ENCODE measurements at places on chromosomes 7 and 10.

DNA sequence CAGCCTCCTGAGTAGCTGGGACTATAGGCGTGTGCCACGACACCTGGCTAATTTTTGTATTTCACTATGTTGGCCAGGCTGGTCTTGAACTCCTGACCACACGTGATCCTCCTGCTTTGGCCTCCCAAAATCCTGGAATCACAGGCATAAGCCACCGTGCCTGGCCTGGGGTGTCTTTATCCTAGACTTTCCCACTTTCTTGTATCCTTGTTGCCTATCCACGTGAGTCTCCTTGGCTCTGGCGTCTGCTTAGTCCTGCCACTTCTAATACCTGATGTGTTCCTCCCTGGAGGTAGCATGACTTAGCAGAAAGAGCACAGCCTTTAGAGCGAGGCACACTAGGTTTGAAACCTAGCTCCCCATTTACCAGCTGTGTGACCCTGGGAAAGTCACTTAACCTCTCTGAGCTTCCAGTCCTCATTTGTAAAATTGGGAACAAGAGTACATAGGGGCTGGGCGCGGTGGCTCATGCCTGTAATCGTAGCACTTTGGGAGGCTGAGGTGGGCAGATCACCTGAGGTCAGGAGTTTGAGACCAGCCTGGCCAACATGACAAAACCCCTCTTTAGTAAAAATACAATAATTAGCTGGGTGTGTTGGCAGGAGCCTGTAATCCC, 344.6 kb downstream of the TYW1 start:
- no peak for DNase-seq

- no peak for DNase-seq
These were observed 32.5 kb downstream of the COL1A2 start for GRCh38 chr7:94426980-94427875.

- no peak for DNase-seq
These were observed 46.2 kb downstream of the JAKMIP3 start for GRCh38 chr10:132111871-132112341.

GRCh38 chr10:19920075-19920726, 104.0 kb downstream of the PLXDC2 start:
- no peak for DNase-seq

DNA sequence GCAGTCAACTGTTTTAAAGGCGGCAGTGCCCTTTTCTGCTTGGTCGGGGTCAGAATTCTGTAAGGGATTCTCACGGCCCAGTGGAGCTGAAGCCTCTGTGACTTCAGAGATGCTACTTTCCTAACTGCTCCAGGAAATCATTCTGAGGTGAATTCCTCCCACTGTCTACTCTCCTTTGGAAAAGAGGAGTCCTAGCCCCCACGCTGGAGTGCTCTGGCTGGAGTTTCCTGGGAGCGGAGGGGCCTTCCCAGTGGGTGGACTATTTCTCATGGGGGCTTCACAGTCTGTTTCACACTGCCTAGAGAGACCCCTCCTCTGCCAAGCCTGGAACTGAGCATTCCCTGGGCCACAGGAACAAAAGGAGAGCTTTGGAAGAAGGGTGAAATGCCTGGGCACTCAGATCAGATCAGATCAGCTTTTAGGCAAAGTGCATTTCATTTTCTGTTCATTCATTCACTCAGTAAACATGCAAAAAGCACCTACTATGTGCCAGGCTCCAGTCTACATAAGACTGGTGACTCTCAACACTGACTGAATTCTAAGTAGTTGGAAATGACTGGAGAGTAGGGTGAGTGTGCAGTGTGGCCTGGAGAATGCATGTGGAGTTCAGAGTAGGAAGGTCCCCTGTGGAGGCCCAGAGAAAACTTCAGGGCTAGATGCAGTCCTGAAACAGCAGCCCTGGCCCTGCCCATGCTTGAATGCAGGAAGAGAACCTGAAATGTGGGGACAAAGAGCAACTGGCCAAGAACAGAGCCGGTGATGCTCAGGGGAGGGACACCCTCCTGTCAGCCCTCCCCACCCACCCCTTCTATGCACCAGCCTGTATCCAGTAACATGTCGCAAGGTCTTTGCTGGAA, 12.2 kb downstream of the ZNF488 start:
- no peak for DNase-seq

DNA sequence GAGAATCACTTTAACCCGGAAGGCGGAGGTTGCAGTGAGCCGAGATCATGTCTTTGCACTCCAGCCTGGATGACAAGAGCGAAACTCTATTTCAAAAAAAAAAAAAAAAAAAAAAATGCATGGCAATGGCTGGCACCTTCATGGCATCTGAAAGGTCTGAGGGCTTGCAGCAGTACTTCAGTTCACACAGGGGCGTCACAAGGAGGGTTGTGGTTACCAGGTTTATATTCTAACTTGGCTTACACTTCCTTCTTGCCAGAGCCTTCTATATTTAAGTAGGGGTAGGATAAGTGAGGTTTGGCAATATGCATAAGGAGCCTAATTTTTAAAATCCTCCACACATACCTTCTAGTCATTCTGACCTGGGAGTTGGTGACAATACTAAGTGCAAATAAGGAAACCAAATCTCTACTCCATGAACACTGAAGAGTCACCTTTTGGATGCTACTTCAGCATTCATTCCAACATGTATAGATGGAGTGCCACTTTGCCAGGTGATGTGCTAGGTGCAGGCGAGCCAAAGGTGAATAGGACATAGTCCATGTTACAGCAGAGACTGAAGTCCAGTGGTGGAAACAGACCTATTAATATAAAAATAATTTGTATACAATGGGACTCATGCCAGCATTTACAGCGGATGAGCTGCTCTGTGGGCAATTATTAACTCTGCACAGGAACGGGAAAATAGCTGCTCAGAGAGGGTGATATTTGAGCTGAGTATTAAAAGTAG, 57.8 kb upstream of the PDCD4 start:
- no peak for DNase-seq

DNA sequence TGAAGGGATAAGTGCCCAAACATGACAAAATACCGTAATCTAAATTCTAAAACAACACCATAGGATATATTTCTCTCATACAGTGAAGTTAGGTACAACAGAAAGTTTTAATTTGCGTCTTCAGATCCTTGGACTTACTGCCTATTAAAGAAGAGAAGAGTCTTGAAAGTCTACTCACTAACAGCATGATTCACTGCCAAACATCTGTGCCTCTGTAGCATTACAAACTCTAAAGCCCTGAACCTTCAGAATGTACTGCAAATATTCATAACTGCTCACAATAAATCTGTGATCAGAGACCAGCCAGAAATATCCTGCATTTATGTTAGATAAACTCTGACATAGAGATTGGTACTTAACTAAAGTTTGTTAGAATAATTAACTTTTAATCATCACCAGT, 365.3 kb downstream of the PARD3 start:
- DNase-seq: no peak

DNA sequence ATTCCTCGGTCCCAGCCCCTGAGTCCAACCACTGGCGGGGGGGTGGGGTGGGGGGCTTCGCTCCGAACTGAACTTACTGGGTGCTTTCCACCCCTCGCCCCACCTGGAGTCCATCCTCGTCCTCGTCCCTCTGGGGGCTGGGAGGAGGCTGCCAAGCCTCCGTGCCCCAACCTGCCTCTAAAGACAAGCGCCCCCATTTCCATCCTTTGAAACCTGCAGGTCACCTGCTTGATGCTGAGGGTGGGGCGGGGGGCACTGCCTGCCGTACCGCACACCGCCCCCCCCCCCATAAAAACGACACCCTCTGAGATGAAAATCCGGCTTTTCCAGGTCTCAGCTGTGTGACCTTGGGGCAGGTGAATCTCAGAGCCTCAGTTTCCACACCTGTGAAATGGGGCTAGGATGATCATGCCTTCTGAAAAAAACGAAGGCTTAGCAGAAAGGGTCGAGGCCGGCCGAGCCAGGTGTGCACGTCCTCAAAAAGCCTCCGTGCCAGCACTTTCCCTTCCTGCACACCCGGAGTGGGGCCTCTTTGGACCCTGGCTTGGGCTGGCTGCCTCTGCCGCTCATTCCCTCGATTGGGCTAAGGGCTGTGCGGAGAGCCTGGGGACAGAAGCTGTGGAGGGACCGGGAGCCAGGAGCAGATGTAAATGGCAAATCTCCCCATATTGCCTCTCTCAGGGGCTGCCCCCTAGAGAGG, 967 bp downstream of the ELFN1 start:
- DNase-seq: no peak

GRCh38 chr7:19916046-19916445, 142.6 kb upstream of the TMEM196 start:
- DNase-seq: no peak

DNA sequence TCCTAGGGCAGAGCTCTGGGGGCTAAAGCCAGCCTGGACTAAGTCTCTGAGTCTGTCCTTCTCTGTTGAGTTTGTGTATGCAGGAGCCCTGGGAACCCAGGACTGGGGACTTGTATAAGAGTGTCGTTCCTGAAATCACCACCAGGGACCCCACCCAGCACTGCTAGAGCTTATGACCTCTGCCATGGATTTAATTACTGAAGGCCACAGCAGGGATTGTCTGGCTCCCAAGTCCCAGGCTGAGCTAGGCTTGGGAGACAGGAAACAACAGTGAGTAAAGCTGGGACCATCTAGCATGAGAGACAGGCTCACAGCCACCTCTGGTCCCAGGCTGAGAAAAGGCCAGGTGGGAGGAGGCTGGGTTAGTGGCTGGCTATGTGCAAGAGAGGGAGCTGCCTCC, 1.4 kb upstream of the TSPAN15 start:
- DNase-seq: peak; percentile 53

- no peak for DNase-seq
These were observed 16.1 kb downstream of the PAPOLB start for GRCh38 chr7:4845740-4846142.

GRCh38 chr7:156379324-156380070, 261.1 kb upstream of the RNF32 start:
- DNase-seq: no peak

Data from OCI-M1 (cell line).